ENCODE measurements at places on chromosomes 7 and 10. TPM values are rescaled to one million over a fixed set of nuclear protein-coding genes. Genes with fewer than 3 reads are reported as not detected.

GRCh38 chr10:125023862-125024496 lies 82.1 kb downstream of the ZRANB1 start:
- no peak overlapping the region for H3K4me3 ChIP-seq
- DNase-seq = no peak
- peaks cover 3% of the 10 kb centered on the region for H3K27me3 ChIP-seq
- H3K27ac ChIP-seq = no peak overlapping the region

DNA sequence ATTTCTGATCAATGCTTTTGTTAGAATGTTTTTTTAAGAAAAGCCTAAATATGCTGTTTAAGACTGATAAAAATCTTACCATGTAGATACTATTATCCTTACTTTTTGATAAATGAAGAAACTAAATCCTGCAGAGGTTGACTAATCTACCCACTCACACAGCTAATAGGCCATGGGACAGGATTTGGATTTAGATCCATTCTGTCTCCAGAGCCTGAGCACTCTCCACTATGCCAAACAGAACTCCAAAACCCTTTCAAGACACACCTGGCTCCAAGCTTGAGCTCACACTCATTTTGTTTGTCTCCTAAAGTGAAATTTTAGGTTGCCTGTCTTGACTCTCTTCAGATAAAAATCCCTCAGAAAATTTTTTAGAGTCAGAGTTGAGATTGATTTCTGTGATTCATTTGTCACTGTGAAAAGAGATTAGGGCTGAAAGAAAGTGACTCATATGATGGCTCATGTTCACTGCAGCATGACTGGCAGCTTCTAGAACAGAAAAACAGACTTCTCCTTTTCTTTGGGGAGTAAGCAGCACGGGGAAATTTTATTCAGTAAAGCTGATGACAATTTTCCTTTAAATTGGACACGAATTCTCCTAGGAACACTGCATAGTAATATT lies 132.3 kb upstream of the POT1 start:
- DNase-seq = no peak
- H3K4me3 ChIP-seq = no peak overlapping the region
- H3K27ac ChIP-seq = no peak overlapping the region
- no peaks in the 10 kb centered on the region for H3K36me3 ChIP-seq

SPDYE2B gene
- 0.30 TPM for polyA plus RNA-seq

DNA sequence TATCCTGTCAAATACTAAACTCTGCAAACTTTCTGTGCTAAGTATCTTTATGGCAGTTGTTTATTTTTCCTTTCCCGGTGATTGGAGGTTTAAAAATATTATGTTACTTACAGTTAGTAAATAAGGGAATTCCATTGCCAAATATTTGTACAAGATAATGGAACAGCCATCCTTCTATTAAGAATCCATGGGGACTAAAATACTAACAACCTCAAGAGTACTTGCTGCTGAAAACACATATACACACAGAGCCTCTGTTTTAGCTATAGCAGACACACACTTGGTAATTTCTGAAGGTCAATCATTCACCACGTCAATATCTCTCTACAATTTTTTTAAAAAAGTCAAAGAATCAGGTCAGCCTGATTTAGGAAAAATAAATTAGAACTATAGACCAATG lies 32.4 kb downstream of the TSPAN12 start:
- no peak overlapping the region for H3K27ac ChIP-seq
- H3K36me3 ChIP-seq = no peaks in the 10 kb centered on the region
- H3K4me1 ChIP-seq = no peaks in the 10 kb centered on the region
- no peak overlapping the region for H3K4me3 ChIP-seq
- H3K27me3 ChIP-seq = peaks cover 40% of the 10 kb centered on the region

DNA sequence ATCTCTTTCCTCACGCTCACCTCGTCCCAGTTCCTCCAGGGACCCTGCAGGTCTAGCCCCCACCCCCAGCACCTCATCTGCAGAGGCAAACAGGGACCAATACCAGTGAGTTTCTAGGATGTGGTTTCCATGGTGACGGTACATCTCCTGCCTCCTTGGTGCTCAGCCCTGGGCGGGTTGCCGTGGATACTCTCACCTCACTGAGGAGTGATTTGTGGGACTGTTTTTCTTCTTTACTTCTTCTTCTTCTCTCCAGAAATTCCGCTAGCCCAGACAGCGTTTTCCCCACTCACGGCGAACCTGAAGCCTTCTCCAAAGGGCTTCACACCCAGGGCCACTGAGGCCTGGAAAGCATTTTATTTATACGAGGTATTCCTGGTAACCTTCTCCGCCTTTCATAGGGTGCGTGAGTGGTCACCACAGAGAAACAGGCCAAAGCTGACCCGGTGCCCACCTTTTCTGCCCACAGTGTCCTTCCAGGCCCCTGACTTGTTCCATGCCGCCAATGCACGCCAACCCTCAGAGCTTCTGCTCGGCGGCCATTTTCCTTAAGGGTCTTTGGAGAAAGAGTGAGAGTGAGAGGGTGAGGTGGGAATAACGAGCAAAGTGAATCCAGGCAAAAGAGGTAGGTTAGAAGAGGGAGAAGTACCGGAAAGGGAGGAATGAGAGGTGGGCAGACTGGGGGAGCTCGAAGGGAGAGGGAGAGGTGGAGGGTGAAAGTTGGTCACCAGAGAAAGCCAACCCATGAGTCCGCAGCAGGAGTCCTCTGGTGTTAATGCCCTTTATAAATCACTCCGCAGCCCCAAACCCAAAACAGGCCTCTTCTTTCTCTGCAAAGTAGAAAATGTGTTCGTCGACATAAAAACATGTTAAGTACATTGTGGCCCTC lies 15.5 kb downstream of the FAM241B start:
- no peaks in the 10 kb centered on the region for H3K4me1 ChIP-seq
- peaks cover 24% of the 10 kb centered on the region for H3K27me3 ChIP-seq
- no peak for DNase-seq
- H3K36me3 ChIP-seq = no peaks in the 10 kb centered on the region
- no peak overlapping the region for H3K4me3 ChIP-seq

GRCh38 chr10:11721806-11722205 lies 20.4 kb upstream of the ECHDC3 start:
- no peak overlapping the region for H3K4me3 ChIP-seq
- peaks cover 39% of the 10 kb centered on the region for H3K4me1 ChIP-seq
- no peaks in the 10 kb centered on the region for H3K27me3 ChIP-seq
- DNase-seq = no peak
- H3K36me3 ChIP-seq = no peaks in the 10 kb centered on the region
- H3K27ac ChIP-seq = no peak overlapping the region

OR6V1 gene
- not detected for polyA plus RNA-seq

SH2D4B gene
- polyA plus RNA-seq = not detected

All from naive B cell (primary cell).